ENCODE measurements at places on chromosomes 11 and 22.
A peak's percentile ranks its signal among the peaks of the same experiment; 100 is the strongest.

DNA sequence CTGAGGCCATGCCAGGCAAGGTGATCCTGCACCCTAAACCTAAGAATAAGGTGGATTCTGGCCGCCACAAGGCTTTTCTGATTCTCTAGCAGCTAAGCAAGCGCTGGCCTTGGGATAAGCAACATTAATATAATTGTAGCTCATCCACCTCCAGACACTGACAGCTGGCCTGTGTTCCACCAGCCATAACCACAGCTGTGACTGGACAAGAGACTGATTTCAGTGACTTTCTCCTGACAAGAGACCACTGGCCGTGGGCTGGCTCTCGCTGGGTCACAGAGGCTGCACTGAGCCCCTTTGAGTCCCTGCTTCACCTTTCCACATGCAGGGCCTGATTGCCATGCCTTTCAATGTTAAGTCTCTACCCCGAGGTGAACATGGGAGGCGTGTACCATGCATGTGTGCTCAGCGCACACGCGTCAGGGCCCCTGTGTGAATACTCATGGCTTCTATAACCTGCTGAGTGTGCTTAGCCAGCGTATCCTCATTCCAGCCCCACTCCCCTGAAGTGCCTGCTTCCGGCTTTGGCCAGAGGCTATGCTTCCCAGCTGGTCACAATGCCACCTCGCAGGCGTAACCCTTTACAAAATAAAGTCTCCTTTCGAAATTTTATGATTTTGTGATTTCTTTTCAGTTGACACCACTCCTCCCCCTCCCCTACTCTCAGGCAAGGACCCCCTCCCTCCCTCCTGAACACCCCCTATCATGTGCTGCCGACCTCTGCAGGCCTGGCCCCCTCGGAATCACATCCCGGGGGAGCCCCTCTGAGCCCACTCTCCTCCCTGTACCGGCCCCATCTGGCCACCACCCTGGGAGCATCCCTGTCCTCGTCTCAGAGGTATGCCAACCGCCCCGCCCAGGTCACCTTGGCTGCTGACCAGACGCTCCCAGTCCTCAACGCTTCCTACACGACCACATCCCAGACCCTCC is 128.1 kb downstream of the CTTN start:
- no peak for DNase-seq

DNA sequence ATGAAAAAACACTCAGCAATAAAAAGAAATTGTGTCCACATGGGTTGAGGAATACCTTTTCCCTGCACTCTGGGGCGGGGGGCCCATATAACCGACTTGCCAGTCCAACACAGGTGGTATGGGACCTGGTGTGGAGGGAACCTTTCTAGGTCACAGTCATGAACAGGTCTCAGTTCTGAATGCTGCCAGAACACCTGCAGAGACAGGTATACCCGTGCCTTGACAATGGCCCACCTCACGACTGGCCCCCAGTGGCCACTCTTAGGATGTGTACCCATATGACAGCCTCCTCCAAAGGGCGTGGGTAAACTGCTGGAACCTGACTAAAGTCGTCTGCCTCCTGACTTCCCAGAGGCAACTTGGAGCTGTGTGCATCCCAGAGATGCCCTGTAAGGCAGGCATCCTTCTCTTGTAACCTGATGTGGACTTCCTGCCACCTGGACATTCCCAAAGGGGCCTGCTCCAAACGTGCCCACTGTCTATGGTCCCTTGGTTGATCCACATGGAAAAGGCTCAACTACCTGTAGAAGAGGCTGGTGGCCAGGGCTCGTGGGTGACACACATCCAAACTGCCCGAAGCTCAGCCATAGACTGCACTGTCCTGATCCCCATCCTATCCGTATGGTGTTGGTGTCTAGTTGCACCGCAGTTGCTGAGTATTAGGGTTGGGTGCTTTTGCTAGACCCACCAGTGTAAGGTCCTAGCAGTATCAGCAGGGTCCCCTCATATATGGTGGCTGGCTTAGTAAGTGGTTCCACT is 859.3 kb downstream of the BRD1 start:
- DNase-seq, result no peak

- no peak for DNase-seq
Observed at GRCh38 chr11:117273550-117274289, 17.4 kb upstream of the BACE1-AS start.

- peak; percentile 92 for DNase-seq
Observed at GRCh38 chr11:64687204-64687603, 35.8 kb downstream of the NRXN2 start.

GRCh38 chr11:66126808-66127555 is 56.9 kb downstream of the PACS1 start:
- DNase-seq, result peak; percentile 77

- no peak for DNase-seq
Observed at GRCh38 chr11:92393218-92393617, 168.6 kb downstream of the FAT3 start.
